Colonic mucosa (tissue), 4 donors: ENCODE measurements at places on chromosomes 7 and 10. TPM values are rescaled to one million over a fixed set of nuclear protein-coding genes. Genes with fewer than 3 reads are reported as not detected.
A peak's percentile ranks its signal among the peaks of the same experiment; 100 is the strongest.

- H3K27ac ChIP-seq = no peak overlapping the region
- no peak overlapping the region for H3K4me3 ChIP-seq
- no peaks in the 10 kb centered on the region for H3K27me3 ChIP-seq
- H3K4me1 ChIP-seq = no peaks in the 10 kb centered on the region
These were observed 144.2 kb downstream of the BMS1 start for GRCh38 chr10:42926843-42927242.

GRCh38 chr10:122323189-122323588 lies 51.3 kb upstream of the PLEKHA1 start:
- H3K36me3 ChIP-seq = no peaks in the 10 kb centered on the region
- no peaks in the 10 kb centered on the region for H3K4me1 ChIP-seq
- DNase-seq = no peak
- no peak overlapping the region for H3K27ac ChIP-seq

GRCh38 chr7:25950488-25951413 lies 201.2 kb upstream of the NFE2L3 start:
- no peaks in the 10 kb centered on the region for H3K27me3 ChIP-seq
- DNase-seq = peak; percentile 97
- H3K4me3 ChIP-seq = peak overlapping the region; percentile 57

- H3K4me3 ChIP-seq = no peak overlapping the region
- H3K36me3 ChIP-seq = no peaks in the 10 kb centered on the region
- H3K27ac ChIP-seq = no peak overlapping the region
- DNase-seq = no peak
- no peaks in the 10 kb centered on the region for H3K4me1 ChIP-seq
- H3K27me3 ChIP-seq = no peaks in the 10 kb centered on the region
These were observed 175.3 kb upstream of the KMT2E start for GRCh38 chr7:104838537-104839299.

DNA sequence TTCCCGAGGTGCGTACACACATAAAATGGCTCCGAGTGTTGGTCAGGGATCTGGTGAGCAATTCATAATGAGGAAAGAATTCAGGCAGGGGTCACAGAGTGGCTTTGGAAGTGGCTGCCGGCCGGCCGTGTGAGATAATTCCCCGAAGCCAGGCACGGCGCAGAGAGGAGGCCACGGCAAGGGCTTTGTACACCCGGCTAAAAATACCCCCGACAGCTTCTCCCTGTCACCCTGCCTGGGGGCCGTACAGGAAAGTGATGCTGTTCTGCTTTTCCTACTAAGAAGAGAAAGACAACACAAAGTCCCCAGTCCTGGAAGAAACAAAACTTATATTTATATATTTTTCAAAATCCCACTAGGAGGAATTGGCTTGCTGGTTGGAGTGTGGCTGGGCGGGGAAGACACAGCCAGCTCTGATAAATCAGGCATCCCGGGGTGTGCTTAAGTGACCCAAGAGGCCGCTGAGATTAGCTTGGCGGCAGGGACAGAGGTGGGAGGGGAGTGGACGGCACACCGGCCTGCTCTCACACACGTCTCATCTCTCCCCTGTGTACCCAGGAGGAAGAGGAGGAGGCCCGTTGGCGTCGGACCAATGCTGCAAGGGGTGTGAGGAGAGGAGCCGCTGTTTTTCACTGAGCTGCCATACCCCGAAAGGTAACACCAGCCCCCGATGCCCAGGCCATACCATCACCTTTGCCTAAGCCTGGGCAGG lies 70.5 kb downstream of the ZMIZ1 start:
- H3K4me1 ChIP-seq = peaks cover 12% of the 10 kb centered on the region
- no peak overlapping the region for H3K4me3 ChIP-seq
- no peak for DNase-seq
- peak overlapping the region; percentile 64 for H3K27ac ChIP-seq
- no peaks in the 10 kb centered on the region for H3K27me3 ChIP-seq
- H3K36me3 ChIP-seq = no peaks in the 10 kb centered on the region

- H3K36me3 ChIP-seq = no peaks in the 10 kb centered on the region
- no peaks in the 10 kb centered on the region for H3K27me3 ChIP-seq
- DNase-seq = no peak
These were observed 53.0 kb downstream of the COPG2 start for GRCh38 chr7:130615583-130615982.

- H3K27me3 ChIP-seq = no peaks in the 10 kb centered on the region
- no peak overlapping the region for H3K4me3 ChIP-seq
- no peak overlapping the region for H3K27ac ChIP-seq
- no peak for DNase-seq
- no peaks in the 10 kb centered on the region for H3K4me1 ChIP-seq
These were observed 16.9 kb downstream of the PCGF6 start for GRCh38 chr10:103333934-103334520.

DNA sequence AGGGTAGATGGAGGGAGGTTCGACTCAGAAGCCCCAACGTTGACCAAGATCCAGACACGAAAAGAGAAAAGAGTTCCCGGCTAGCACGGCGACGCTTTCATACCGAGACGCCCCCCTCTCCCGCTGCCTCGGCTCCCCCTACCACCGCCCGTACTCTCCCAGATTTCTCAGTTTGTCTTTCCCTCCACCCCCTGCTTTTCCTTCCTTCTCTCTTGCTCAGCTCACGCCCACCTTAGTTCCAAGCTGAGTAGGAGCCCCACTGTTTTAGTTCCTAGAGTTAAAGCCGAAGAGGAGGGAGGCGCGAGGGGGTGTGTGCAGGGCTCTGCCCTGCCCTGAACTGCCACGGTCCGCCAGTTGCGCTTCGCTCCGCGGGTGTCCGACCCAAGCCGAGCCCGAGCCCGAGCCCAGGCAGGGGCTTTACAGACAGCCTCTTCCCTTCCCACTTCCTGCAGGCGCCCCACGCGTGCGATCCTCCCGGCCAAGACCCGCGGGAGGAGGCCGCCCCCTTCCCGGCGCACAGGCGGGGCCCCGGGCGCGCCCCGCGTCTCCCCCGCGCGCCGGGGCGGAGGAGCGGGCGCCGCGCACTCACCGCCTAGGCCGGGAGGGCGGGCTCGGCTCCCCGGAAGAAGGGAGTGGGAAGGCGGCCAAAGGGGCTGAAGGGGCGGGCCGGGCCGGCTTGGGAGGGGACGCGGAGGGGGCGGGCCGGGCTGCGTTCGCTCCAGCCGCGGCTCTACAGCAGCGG lies at the start of gene EPHB6:
Gene EPHB6, plus strand, starts transcription at position 705 of the 742 bp plus-strand sequence. CDS start 8,152 bp downstream, outside the sequence.
- peak; percentile 85 for DNase-seq
- peak within 1 kb of the TSS; percentile 57 for H3K27ac ChIP-seq
- H3K36me3 ChIP-seq = no peaks in the 10 kb centered on the region
- no peaks in the 10 kb centered on the region for H3K27me3 ChIP-seq
- H3K4me1 ChIP-seq = peaks cover 6% of the 10 kb centered on the region
- peak within 1 kb of the TSS; percentile 46 for H3K4me3 ChIP-seq

GRCh38 chr7:85023066-85023712 lies 163.7 kb downstream of the SEMA3D start:
- no peaks in the 10 kb centered on the region for H3K36me3 ChIP-seq
- H3K4me1 ChIP-seq = no peaks in the 10 kb centered on the region
- H3K27ac ChIP-seq = no peak overlapping the region
- H3K27me3 ChIP-seq = no peaks in the 10 kb centered on the region

DNA sequence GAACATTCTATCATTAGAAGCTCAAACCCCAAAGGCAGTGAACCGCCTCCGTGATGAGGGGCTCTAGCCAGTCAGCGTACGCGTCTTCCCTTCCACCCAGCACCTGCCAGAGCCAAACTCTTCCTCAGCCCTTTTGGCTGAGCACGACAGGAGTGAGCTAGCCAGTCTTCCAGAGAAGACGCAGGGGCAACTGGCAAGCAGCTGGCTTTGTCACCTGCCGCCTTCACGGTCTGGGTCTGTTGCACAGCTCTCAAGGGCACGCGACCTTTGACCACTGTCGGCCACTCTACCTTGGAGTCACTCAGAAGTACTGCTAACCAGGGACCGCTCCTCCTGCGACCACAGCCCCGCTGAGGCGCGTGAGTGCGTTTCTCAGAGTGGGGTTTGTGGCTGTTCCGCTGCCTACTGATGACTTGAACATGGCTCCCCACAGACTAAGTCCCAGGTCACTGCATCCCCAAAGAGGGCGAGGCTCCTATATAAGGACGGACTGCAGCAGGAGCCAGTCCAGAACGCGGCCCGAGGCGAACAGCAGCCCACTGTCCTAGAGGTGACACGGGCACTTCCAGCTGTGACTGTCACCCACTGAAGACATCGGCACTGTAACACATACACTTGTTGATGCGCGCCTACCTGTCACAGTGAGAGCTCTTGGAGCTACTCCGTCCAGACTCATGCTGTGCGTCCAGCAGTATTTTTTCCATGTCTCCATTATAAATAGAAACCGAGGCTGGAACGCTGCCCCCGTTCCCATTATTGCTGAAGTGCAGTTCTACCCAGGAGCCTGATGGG lies 8.4 kb downstream of the BNIP3 start:
- no peak overlapping the region for H3K27ac ChIP-seq
- H3K4me1 ChIP-seq = peaks cover 7% of the 10 kb centered on the region
- H3K4me3 ChIP-seq = no peak overlapping the region

MMD2 gene
- total RNA-seq = not detected

BLNK gene
- 13.5 TPM for total RNA-seq

TRPV6 gene
- 0.61 TPM for total RNA-seq

- H3K27ac ChIP-seq = peak overlapping the region; percentile 13
- DNase-seq = peak; percentile 54
- no peaks in the 10 kb centered on the region for H3K36me3 ChIP-seq
These were observed 14.4 kb downstream of the MXI1 start for GRCh38 chr10:110221721-110222261.

DNA sequence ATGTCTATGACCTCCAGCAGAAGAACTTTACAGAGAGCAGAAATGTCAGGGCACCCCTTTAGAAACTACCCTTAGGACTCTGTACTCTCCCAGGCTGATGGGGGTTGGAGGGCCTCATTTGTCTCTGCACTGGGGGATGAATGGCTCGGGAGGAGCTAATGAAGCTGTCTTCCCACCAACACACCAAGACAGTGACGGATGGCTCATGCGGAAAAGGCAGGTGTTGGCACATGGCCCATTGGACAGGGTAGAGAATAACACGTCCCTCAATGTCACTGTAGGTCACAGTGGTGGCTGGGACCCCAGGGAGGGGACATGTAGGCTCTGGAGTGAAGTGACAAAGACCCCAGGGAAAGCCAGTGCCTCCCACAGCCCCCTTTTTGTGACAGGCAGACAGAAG lies 64.0 kb upstream of the PCBD1 start:
- no peak overlapping the region for H3K27ac ChIP-seq
- H3K4me1 ChIP-seq = no peaks in the 10 kb centered on the region
- no peak for DNase-seq
- no peak overlapping the region for H3K4me3 ChIP-seq

OGDHL gene
- total RNA-seq = 3.2 TPM

- H3K27me3 ChIP-seq = no peaks in the 10 kb centered on the region
- H3K36me3 ChIP-seq = no peaks in the 10 kb centered on the region
- no peak overlapping the region for H3K4me3 ChIP-seq
- H3K4me1 ChIP-seq = no peaks in the 10 kb centered on the region
- DNase-seq = no peak
- no peak overlapping the region for H3K27ac ChIP-seq
These were observed 8.0 kb upstream of the MBL2 start for GRCh38 chr10:52780391-52781155.

DNA sequence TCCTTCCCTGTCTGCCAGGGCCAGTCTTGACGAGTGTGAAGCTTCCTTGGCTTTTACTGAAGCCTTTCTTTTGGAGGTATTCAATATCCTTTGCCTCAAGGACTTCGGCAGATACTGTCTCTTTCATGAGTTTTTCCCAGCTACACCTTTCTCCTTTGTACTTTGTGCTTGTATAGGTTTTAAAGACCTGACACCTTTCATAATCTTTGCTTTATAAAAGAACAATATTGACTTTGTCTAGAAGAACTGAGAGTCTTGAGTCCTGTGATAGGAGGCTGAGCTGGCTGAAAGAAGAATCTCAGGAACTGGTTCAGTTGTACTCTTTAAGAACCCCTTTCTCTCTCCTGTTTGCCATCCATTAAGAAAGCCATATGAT lies 41.3 kb upstream of the CC2D2B start:
- H3K27ac ChIP-seq = peak overlapping the region; percentile 29
- no peaks in the 10 kb centered on the region for H3K36me3 ChIP-seq
- no peak for DNase-seq
- H3K4me1 ChIP-seq = no peaks in the 10 kb centered on the region
- H3K4me3 ChIP-seq = no peak overlapping the region

AHCYL2 gene
- total RNA-seq = 262 TPM

DNA sequence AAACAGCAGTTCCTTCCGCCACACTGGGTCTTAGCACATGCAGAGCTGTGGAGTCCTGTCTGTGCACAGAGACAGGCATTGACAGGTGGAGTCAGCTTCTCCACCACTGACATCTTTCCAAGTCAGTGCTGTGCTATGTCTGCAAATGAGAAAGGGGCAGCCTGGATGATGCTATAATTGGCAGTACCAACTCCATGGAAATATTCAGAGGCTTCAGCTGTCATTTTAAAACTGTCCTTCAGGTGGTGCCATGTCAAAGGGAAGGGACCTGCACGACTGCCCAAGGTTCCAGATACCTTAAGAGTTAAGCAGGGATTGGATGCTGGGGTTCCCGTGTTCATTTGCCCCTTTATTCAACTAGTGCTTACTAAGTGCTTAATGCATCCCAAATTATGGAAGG lies 258.0 kb upstream of the PRKCQ start:
- no peak overlapping the region for H3K27ac ChIP-seq
- no peaks in the 10 kb centered on the region for H3K27me3 ChIP-seq
- no peaks in the 10 kb centered on the region for H3K4me1 ChIP-seq

ABCF2 gene
- total RNA-seq = 38.3 TPM

DNA sequence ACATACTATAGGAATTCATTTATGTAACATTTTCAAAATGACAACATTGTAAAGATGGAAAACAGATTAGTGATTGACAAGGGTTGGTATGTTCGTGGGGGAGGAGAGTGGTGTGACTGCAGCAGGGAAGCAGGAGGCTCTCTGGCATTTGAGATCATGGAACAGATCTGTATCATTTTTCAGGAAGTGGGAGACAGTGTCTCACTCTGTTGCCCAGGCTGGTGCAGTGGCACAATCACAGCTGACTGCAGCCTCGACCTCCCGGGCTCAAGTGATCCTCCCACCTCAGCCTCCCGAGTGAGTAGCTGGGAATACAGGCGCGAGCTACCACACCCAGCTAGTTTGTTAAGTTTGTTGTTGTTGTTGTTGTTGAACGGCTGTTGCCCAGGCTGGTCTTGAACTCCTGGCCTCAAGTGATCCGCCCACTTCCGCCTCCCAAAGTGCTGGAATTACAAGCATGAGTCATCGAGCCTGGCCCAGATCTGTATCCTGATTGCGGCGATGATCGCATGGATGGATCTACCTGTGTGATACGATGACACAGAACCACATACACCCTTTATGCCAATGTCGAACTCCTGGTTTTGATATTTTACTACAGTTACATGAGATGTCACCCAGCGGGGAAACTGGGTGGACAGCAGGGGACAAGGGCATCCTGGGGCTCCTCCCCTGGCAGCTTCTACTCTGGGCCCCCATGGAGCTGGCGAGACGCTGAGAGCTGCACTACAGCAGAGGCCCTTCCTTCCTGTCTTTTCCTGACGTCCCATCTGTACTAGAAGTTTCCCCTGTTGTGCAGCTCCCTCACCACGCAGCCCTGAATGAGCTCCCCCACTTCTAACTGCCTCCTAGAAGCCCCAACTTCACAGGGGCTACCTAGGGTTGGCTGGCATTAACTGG lies 12.3 kb upstream of the CYTH3 start:
- H3K4me1 ChIP-seq = no peaks in the 10 kb centered on the region
- no peak overlapping the region for H3K4me3 ChIP-seq
- no peaks in the 10 kb centered on the region for H3K27me3 ChIP-seq
- DNase-seq = peak; percentile 29
- no peak overlapping the region for H3K27ac ChIP-seq
- no peaks in the 10 kb centered on the region for H3K36me3 ChIP-seq
